Activated naive CD8-positive, alpha-beta T cell treated with anti-CD3 and anti-CD28 coated beads, Interleukin-2, amount 50 U/mL, for 24 hours (primary cell): ENCODE measurements at places on chromosomes 13 and 19.

GRCh38 chr19:41376998-41377365 lies 649 bp downstream of the TMEM91 start:
- DNase-seq: peak; percentile 18
- no peaks in the 10 kb centered on the region for H3K36me3 ChIP-seq
- no peaks in the 10 kb centered on the region for H3K27me3 ChIP-seq
- peaks cover 16% of the 10 kb centered on the region for H3K4me1 ChIP-seq

- no peak overlapping the region for H3K27ac ChIP-seq
- peaks cover 90% of the 10 kb centered on the region for H3K4me1 ChIP-seq
- no peak overlapping the region for H3K4me3 ChIP-seq
- H3K27me3 ChIP-seq: no peaks in the 10 kb centered on the region
- peaks cover 3% of the 10 kb centered on the region for H3K36me3 ChIP-seq
Measured at GRCh38 chr13:99043831-99044231, 66.0 kb upstream of the DOCK9 start.

DNA sequence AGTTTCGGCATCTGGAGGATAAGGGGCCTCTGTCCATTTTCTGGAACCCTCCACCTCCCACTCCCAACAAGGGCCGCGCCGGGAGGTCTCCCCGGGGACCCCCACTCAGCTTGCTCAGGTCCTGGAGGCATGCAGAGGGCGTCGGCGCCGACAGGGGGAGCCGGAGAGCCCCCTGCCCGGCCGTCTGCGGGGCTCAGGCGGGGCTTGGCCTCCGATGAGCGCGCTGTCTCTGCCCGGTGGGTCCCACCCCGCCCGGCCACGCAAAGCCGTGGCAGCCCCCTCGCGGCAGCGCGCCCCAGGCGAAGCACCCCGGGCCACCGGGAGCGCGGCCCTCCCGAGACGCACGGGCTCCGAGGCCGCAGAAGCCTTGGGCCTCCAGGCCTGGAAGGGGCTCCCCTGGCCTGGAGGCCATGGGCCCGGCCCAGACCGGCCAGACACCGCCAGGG lies 149.7 kb upstream of the ZNF536 start:
- H3K27ac ChIP-seq: no peak overlapping the region
- H3K4me1 ChIP-seq: peaks cover 20% of the 10 kb centered on the region
- peak; percentile 37 for DNase-seq
- peaks cover 56% of the 10 kb centered on the region for H3K27me3 ChIP-seq

DNA sequence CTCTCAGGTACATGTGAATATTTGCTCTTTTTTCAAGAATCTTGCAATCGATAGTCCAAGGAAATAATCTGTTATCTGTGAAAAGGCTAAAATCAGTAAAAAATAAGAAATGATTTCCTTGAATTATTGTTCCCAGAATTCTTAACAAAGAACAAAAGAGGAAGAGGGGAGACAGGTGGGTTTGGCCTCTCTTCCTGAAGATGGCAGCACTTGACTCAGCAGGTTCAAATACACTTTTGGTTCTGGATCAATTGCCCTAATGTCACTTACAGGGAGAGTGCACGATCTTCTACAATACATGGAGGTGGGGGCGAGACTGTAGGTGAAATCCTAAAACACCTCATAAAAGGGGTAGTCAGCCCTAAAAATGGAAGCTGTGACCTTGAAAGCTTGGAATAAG lies 358.7 kb downstream of the IRS2 start:
- no peaks in the 10 kb centered on the region for H3K36me3 ChIP-seq
- peaks cover 3% of the 10 kb centered on the region for H3K27me3 ChIP-seq
- H3K4me3 ChIP-seq: no peak overlapping the region
- peaks cover 12% of the 10 kb centered on the region for H3K4me1 ChIP-seq
- H3K27ac ChIP-seq: no peak overlapping the region

GRCh38 chr19:39792999-39793546 lies 14.4 kb downstream of the LEUTX start:
- peak; percentile 79 for DNase-seq
- no peaks in the 10 kb centered on the region for H3K4me1 ChIP-seq
- peaks cover 1% of the 10 kb centered on the region for H3K36me3 ChIP-seq
- peaks cover 10% of the 10 kb centered on the region for H3K27me3 ChIP-seq
- peak overlapping the region; percentile 76 for H3K4me3 ChIP-seq
- no peak overlapping the region for H3K27ac ChIP-seq

DNA sequence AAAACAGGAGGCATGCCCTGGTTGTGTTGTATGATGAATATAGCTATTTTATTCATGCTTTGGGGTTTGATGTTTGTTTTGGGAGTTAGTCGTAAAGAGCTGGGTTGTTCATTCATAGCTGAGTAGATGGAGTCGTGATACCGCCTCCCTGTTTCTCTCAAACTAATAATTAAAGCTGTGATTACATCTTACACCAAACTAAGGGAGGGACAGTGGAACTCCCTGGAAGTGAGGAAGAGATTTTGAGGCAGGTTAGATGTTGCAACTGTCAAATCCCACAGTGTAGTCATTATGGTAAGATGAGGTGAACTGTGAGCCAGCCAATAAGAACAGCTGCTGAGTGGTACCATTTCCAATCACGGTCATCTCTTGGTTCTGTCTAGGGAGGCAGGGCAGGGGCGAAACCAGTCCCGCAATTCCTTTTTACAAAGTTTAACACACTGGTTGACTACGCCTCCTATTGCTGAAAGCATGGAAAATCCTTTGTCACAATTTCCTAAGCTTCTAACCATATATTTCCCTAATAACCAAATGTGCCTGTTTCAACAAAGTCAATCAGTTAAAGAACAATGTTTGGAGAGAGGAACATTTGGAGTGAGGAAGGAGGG lies 207.6 kb upstream of the SERP2 start:
- no peak overlapping the region for H3K4me3 ChIP-seq
- no peaks in the 10 kb centered on the region for H3K27me3 ChIP-seq
- H3K36me3 ChIP-seq: no peaks in the 10 kb centered on the region
- H3K4me1 ChIP-seq: no peaks in the 10 kb centered on the region

GRCh38 chr19:48053856-48054255 lies 10.0 kb upstream of the CABP5 start:
- H3K27me3 ChIP-seq: peaks cover 7% of the 10 kb centered on the region
- no peak for DNase-seq
- no peak overlapping the region for H3K27ac ChIP-seq
- H3K4me3 ChIP-seq: no peak overlapping the region
- H3K36me3 ChIP-seq: no peaks in the 10 kb centered on the region

- no peaks in the 10 kb centered on the region for H3K36me3 ChIP-seq
- no peak for DNase-seq
- H3K4me3 ChIP-seq: no peak overlapping the region
- no peak overlapping the region for H3K27ac ChIP-seq
Measured at GRCh38 chr19:54431255-54431838, 16.1 kb downstream of the TTYH1 start.

DNA sequence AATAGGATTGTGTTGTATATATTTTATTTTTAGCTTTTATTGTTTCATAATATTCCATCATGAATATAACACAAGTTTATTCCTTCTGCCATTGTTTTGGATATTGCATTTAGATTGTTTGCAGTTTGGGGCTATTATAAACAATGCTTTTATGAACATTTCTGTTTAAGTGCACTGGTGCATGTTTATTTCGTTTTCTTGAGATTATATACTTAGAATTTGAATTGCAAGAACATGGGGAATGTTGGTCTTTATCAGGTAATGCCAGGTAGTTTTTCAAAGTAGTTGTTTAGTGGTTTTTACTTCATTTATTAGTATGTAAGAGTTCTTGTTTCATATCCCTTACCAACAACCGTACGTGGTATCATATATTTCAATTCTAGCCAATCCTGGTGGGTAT lies 4.3 kb downstream of the LSM14A start:
- DNase-seq: no peak
- no peaks in the 10 kb centered on the region for H3K27me3 ChIP-seq
- H3K27ac ChIP-seq: peak overlapping the region; percentile 42
- H3K4me1 ChIP-seq: peaks cover 76% of the 10 kb centered on the region
- peaks cover 29% of the 10 kb centered on the region for H3K36me3 ChIP-seq

GRCh38 chr19:5170329-5170745 lies 170.3 kb downstream of the PTPRS start:
- no peak overlapping the region for H3K27ac ChIP-seq
- H3K27me3 ChIP-seq: peaks cover 5% of the 10 kb centered on the region
- H3K4me3 ChIP-seq: no peak overlapping the region
- peak; percentile 77 for DNase-seq
- peaks cover 8% of the 10 kb centered on the region for H3K4me1 ChIP-seq
- no peaks in the 10 kb centered on the region for H3K36me3 ChIP-seq
